ENCODE measurements at places on chromosomes 3 and 15.
A peak's percentile ranks its signal among the peaks of the same experiment; 100 is the strongest.

DNA sequence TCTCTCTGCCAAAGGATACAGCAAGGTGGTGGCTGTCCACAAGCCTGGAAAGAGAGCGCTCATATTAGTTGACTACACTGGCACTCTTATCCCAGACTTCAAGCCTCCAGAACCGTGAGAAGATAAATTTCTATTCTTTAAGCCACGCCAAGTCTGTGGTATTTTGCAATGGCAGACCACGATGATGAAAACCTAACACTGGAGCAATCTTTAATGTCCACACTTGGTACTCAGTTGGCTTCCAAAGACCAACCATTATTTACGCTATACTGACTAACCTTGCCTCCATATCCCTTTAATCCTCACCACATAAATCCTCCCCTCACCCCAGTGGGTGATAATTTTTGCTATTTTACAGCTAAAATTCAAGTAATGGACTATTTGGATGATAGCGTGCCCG lies 16.9 kb upstream of the LACTB start:
- no peak for DNase-seq

DNA sequence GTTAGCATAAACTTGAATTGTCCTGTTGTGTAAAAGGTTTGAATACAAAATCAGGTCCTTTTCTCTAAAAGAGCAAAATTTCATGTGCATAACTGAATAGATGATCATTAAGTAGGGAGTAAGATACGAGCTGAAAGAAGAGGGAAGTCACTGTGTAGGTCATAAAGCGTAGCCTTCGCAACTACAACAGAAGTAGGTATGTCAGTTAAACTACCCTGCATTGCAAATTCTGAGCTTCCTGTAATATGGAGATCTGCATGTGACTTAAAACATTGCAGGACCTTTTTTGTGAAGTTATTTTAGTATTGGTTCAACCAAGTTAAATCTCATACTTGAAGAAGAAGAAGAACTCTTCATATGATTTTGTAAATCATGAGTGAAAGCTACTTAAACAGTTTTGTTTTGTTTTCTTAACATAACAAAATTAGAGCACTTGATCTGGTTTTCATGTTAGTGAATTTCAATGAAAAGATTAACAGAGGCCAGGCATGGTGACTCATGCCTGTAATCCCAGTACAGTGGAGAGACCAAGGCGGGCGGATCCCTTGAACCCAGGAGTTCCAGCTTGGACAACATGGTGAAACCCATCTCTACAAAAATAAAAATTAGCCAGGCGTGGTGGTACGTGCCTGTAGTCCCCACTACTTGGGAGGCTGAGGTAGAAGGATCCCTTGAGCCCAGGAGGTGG lies 26.4 kb downstream of the ARMC8 start:
- DNase-seq: no peak

- DNase-seq: no peak
These were observed 3.3 kb downstream of the ACAD9 start for GRCh38 chr3:128882719-128883118.

- no peak for DNase-seq
These were observed 8.2 kb downstream of the HAPLN3 start for GRCh38 chr15:88887068-88887580.

GRCh38 chr3:58023531-58023930 lies 15.3 kb downstream of the FLNB start:
- no peak for DNase-seq

GRCh38 chr15:71111181-71111565 lies 4.1 kb upstream of the THSD4 start:
- DNase-seq: no peak

GRCh38 chr3:118269537-118270125 lies 765.0 kb downstream of the IGSF11 start:
- no peak for DNase-seq

DNA sequence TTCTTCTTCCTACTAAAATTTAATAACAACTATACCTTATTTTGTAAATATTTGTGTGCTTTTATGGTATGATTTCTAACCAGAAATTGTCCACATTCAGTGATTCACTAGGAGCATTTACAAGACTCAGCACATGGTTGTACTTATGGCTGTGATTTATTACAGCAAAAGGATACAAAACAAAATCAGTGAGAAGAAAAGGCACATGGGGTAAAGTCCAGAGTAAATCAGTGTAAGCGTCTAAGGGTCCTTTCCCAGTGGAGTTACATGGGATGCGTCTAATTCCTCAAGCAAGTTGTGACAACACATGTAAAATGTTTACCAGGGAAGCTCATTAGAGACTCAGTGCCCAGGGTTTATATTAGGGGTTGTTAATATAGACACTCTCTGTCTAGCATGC lies 31.1 kb downstream of the RNF13 start:
- no peak for DNase-seq

DNA sequence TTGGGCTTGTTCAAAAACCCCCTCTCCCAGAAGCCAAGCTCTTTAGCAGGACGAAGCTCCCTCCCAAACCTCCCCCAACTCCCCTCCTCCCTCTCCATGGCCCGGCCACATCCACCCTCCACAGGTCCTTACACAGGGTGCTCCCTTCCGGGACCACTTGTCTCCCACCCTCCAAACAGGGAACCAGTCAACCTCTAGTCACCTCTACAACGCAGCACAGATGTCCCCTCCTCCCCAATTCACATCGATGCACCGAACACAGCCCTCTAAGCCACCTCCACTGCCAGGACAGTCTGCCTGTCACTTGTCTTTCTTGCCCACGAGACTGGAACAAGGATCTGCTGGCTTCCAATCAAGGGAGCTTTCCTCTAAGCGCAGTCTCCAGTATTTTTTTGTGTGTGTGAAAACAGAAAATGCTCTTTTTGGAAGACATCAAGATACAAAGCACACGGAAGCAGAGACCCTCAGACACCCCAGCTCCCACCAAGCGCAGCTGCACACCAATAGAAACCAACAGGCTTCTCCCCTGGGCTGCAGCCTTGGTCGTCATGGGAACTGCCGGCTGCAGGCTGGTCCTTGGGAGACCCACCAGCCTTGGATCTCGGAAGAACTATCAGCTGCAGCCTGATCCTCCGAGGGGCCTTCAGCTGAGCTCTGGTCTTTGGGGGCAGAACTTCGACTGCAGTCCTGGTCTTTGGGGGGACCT lies 26.5 kb downstream of the IQSEC1 start:
- DNase-seq: no peak

GRCh38 chr15:101213570-101213969 lies 38.3 kb downstream of the CHSY1 start:
- no peak for DNase-seq

- DNase-seq: no peak
These were observed 24.4 kb downstream of the MAP1A start for GRCh38 chr15:43541785-43542184.

GRCh38 chr3:29268651-29269050 lies 12.2 kb upstream of the RBMS3 start:
- no peak for DNase-seq

DNA sequence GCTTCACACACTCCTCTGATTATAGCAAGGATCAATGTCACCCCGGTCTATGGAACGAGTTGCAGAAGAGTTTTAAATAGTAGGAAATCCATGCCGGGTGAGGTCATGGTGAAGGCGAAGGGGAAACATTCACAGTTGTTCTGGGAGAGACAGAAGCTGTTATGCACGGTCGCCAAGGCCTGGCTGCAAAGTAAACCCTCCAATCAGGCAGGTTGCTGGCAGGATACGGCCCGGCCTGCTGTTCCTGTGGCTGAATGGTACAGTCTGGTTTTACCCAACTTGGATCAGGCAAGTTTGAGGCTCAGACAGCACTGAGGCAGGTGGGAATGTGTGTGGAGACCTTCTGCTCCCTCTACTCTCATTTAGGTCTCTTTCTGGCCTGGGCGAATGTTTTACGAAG lies 45.3 kb upstream of the ATP2B2 start:
- DNase-seq: no peak

- no peak for DNase-seq
These were observed 2.5 kb upstream of the NLGN1 start for GRCh38 chr3:173395073-173395411.

DNA sequence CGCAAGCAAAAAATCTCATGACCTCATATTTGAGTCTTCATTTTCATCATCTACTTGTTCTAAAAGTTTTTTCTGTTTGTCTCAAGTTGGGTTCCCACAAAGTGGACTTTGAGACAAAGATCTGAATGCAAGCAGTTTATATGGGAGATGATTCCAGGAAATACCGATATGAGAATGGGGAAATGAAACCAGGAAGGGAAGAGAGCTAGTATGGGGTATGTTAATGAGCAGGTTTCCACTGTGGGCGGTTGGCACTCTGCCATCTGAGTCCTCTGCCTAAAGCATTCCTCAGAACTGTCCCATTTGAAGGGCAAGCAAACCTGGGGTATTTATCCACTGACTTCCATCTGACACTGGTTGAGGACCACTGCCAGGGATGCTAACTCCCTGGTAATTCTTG lies 8.8 kb downstream of the ADPRH start:
- DNase-seq: peak; percentile 49

DNA sequence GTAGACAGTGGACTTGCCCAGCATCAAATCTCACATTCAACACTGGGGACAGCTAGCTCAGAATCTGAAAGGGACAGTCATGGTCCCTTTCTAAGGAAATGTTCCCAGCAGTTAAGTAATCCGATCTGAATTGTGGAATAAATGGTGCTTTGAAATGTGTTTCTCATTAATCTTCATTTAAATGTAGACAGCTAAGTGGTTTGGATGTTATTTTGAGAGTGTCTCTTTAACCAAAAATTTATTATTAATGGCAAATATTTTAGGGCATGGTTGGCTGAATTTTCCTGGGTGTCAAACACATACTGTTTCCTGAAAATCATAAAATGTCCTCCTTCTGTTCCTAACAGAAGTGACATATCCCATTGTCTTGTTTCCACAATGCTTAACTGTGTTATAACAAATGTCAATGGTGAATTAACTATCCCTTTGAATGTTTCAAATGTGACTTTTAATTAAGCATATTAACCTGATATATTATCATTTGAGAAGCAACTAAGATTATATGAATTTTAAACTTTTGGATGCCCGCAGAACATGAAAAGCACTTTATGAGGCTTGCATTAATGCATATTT lies 210.8 kb downstream of the CHST2 start:
- DNase-seq: no peak

DNA sequence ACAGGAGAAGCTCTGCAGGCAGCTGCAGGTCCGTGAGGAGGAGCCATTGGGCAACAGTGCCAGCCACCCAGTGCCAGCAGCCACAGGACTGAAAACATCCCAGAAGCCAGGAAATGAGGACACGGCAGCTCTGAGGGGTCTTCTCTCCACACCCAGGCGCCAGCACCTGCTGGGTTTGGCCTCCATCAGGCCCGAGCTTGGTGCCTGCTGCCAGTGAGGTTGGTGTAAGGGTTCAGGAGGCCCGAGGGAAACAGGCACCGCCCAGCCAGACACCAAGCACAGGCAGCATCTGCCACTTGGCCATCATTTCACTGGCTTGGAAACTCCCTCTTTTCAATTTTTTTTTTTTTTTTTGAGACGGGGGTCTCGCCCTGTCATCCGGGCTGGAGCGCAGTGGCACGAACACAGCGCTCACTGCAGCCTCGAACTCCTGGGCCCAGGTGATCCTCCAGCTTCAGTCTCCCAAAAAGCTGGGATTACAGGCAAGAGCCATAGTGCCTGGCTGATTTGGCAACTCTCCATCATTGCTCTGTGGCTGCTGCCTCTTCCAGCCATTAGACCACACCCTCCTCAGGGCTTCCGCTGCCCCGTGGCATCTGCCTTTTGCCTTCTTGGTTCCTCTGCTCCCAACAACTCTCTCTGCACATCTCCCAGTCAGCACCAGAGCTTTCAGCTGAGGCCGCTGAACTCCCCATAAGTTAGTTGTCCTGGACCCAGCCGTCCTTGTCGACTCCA lies 1.5 kb upstream of the ITIH3 start:
- DNase-seq: no peak

- peak; percentile 57 for DNase-seq
These were observed 30.3 kb upstream of the SKOR1 start for GRCh38 chr15:67794832-67795574.

DNA sequence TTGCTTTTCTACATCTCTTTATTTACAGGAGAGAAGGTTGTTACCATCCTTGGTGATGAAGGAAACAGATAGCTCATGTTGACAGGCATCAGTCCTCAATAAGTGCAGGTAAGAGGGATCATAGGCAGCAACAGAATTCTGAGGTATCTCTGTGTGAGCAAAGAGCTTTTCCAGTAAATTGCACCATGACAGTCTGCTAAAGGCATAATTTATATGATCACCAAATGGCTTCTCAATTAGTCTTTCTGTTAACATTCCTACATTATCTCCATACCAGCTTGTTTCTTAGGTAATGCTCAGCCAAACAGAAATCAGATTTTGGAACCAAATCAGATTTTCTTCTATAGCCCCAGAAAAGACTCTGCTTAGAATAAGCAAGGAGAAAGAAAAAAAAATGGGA lies 3.6 kb upstream of the ARHGAP31 start:
- no peak for DNase-seq

DNA sequence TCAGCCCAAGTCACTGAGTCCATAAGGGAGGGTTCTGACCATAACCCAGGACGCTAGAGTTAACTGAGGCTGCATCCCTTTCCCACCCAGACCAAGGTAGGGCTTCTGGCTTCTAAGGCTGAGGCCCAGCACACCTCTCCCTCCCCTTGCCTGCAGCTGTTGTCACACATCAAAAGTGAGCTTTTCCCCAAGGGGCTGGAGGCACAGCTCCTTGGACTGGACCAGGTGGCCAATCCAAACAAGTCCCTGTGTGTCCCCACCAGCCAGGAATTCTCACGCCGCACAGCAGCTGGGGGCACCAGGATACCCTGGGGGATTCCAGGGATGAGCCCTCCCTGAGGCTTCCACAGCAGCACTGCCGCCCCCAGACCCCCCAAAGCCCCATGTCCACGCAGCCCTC lies 22.3 kb upstream of the ISLR2 start:
- DNase-seq: no peak

DNA sequence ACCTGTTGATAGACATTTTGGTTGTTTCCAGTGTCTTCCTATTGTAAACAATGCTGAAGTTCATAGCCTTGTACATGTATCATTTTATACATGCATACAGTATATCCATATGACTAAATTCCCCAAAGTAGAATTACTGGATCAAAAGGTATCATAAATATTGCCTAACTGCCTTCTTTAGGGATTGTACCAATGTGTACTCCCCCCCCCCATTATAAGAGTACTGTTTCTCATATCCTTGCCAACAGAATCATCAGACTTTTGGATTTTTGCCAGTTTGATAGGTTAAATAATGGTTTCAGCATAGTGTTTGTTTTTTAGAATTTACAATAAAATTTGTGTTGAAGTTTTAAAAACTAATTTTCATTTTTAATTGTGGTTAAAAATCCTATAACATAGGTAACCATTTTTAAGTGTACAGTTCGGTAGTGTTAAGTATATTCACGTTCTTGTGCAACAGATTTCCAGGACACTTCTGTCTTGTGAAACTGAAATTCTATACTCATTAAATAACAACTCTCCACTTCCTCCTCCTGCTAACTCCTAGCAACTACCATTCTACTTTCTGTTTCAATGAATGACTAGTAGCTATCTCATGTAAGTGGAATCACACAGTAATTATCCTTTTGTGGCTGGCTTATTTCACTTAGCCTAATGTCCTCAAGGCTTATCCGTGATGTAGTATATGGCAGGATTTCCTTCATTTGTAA lies 30.8 kb upstream of the MAP3K13 start:
- no peak for DNase-seq
